ENCODE measurements at places on chromosomes 13 and 19.

- no peak for DNase-seq
Observed at GRCh38 chr13:112446347-112446861, 70.2 kb downstream of the SPACA7 start.

GRCh38 chr19:5040544-5041167 is 71.7 kb downstream of the KDM4B start:
- DNase-seq, result no peak

- no peak for DNase-seq
Observed at GRCh38 chr19:30516531-30516930, 144.3 kb downstream of the ZNF536 start.

DNA sequence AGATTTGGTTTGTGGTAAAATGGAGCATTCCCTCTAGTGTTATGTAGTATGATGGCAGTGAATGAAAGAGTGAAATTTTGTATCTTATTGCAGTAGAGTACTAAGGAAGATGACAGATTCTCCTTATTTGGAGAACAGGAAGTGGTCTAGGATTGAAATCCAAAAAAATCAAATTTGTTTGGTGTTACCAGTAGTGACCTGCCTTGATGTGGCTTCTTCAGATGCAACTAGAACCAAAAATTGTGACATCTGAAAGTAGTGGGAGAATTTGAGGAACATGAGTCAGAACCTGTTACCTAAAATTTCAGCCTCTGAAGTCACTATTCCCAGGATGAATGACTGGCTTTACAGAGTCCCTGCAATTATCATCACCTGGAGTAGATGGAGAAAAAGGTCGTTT is 165.9 kb downstream of the KLF5 start:
- DNase-seq, result no peak

DNA sequence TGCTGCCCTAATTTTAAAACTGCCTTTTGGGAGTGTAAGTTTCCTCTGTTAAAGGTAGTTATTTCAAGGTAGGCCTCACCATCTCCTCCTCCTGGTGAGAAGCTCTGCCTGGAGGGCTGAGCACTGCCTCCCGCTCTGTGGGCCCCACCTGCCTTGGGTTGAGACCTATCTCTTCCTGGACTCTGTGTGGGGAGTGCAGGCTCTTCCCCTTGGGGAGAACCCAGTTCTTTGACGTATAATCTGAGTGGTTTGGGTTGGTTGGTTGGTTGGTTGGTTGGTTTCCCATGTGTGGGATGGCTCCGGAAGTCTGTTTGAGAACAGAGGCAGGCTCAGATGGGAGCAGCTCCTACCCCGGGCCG is 39.1 kb downstream of the ACTN4 start:
- DNase-seq, result no peak

- DNase-seq, result no peak
Observed at GRCh38 chr19:4969292-4969771, 419 bp downstream of the KDM4B start.

- peak; percentile 9 for DNase-seq
Observed at GRCh38 chr13:74132776-74133656, 1.2 kb downstream of the KLF12 start.

DNA sequence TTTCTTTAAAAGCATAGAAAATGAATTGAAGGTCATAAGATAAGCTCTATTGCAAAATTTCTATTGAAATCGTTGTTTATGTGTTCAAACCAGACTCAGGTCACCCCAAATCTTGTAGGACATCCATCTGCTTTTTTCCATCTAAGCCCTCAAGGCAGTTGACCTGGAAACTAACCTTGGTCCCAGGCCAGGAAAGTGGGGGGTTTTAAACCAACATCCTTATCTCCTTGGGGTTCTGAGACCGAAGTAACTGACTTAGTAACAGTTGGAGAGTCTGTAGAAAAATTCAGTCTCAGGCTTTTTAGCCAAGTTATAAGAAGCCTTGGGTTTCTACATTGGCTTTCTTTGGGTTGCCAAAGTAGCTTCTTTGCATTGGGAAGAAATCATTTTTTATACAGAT is 23.4 kb downstream of the ZNF507 start:
- DNase-seq, result no peak

DNA sequence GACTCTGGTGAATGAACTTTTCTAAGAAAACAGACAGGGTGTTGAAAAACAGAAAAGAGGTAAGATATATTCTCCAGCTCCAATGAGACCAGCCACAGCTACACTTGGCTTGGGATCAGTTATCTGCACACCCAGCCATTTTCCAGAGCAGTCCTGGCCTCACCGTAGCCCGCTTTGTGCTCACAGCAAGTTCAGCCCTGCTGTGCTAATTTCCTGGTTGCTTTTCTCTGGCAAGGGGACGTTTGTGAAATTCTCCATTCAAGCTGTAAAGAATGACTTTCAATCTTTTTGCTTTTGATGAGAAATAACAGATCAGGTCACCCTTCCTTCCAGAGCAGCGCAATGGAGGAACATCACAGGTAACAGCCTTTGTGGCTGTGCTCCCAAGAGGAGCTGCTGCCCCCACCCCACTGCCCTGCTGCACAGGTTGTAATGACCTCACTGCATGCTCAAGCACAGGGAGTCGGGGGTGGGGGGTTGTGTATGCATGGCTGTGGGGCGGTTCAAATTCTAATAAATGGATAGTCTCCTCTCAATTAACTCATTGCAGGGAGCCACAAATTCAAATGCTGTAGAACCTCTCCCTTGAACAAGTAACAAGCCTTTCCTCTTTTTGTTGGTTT is 516.6 kb upstream of the NBEA start:
- no peak for DNase-seq

DNA sequence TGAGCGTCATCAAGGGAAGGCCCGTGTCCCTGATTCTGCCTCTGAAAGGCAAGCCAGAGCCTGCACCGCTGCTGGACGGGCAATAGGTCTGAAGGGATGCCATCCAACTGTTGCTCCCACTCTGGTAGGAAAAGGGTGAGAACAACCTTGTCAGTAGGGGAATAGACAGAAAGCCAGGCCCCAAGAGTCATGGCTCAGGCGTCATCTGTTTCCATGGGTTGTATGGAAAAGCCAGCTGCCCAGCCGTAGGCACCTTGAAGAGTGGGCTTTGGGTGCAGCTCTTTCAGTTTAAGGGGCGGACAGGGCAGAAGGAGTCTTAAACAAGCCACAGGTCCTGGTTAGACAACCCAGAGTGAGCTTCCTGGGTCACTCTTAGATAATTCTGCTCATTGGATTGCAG is 66.5 kb downstream of the RNF6 start:
- DNase-seq, result no peak

DNA sequence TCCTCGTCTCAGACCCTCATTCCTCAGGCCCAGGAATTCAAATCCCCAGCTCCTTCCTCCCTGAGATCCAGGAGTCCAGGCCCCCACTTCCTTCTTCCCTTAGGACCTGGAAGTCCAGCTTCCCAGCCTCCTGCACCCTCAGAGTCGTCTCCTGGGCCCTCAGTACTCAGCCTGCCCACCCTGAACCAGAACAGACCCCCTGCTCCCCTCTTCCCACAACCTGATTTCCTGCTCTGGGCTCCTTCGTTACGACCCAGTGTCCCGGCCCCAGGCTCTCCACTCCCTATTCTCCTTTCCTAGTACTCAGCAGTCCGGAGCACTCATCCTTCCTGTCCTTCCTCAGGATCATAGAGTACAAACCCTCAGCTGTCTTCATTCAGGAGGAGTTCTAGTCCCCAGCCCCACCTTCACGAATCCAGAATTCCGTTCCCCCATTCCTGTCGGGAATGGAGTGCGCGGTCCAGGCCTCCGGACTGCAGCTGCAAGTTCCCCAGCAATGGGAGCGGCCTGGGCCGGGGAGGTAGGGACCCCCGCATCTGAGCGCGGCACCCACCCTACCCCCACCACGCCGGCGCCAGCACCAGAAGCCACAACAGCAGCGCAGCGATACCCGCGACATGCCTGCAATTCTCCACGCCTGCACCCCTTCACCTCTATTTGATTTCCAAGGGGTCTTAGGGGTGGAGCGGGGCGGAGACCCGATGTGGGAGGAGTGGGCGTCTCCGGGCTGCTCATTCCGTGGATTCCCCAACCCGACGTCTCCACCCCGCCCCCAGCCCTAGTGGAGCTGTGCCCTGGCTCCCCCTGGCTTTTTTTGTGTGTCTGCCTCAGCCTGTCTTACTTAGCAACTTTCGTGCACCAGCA is 12.7 kb downstream of the EGLN2 start:
- DNase-seq, result no peak

GRCh38 chr13:46127358-46128023 is 22.7 kb upstream of the CPB2 start:
- no peak for DNase-seq

DNA sequence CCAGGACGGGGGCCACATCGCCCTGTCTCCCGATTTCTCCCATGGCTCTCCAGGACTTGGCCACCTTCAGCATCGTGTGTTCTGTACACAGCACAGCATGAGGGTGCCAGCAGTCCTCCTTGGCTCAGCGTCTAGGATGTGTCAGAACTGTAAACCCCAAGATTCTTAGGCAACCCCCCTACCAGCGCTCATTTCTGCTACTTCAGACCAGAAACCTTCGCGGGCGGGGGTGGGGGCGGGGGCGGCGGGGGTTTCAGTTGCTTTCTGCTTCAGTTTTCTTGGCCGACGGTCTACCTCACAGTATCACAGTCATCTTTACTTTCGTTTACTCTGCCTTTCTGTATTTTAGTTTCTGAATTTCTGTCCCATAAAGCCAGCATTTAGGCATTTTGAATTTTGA is 82.4 kb downstream of the GGACT start:
- no peak for DNase-seq

GRCh38 chr19:38143847-38144246 is 80.2 kb downstream of the DPF1 start:
- DNase-seq, result no peak

- DNase-seq, result no peak
Observed at GRCh38 chr13:103046676-103047075, 19.5 kb downstream of the SLC10A2 start.

- DNase-seq, result peak; percentile 21
Observed at GRCh38 chr13:80131204-80131603, 209.7 kb downstream of the SPRY2 start.

DNA sequence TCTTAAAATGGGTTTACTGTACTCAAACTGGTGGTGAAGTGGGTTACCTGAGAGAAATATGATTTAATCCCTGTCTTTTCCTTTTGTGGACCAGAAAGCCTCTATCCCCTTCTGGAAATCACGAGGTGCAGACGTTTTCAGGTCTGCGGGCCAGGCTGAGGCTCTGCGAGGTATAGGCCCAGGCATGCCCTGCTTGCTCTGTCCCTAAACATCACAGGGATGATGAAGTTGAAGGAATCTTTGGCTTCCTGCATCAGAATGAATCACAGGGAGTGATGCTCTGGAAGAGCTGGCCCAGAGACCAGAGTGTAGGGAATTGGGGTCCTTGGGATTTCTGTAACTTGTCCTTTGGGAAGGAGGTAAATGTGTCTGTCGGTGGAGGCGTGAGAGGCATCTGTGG is 18.4 kb upstream of the CHST8 start:
- peak; percentile 50 for DNase-seq

DNA sequence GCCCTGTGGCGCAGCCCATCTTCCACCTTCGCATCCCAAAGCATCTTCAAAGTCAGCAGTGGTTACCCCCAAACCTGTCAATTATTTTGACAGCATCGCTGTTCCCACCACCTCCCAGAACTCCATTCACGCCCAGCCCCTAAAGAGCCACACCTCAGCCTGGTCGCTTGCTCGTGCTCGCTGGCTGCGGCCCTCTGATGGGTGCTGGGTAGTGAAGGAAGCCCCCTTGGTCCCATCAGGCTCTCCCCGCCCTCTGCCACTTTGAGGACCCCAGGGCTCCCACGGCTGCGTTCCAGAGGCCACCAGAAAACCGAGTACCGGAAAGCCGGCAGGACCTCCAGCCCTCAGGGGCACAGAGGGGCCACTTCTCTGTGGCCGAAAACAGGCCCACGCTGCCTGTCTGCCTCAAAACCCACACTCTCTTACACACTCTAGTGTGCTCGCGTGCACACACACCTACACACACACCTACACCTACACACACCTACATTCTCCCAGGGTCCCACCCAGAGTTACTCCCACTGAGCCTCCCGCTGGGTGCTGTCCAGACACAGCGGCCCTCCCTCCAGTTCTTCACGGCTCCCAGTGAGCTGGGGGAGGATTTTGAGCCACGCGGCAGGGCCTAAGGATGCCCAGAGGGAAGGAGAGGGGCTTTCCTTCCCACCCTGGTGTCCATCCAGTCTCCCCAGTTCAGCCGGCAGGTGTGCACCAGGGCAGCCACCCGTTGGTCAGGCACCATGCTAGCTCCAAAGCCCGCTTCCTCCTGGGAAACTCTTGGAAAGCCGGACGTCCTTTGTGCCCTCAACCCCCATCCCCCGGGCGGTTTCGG is 1.9 kb downstream of the VSTM2B start:
- DNase-seq, result no peak

GRCh38 chr13:105721016-105721415 is 814.4 kb downstream of the EFNB2 start:
- DNase-seq, result no peak

GRCh38 chr13:99666146-99666805 is 165.0 kb downstream of the TM9SF2 start:
- no peak for DNase-seq

DNA sequence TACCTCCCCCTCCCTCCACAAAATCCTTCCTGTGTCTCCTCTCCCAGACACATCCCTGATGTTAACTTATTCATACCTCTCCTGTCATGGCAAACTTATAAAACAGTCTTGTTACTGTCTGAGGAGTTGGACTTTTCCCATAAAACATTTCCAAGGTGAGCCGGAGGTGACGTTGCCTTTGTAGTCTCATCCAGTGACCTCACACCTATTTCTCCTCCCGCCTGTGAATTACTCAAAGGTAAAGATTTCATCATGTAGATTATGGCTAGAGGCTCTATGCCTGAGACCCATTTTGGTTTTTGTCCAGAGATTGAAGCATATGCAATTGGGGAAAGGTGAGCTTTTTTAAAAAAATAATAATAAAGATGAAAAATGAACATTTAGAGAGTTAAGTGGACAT is 529.0 kb downstream of the MYO16 start:
- no peak for DNase-seq

GRCh38 chr13:104949840-104950740 is 1585.4 kb downstream of the EFNB2 start:
- DNase-seq, result no peak

GRCh38 chr19:42323473-42323851 is 2.0 kb upstream of the MEGF8 start:
- DNase-seq, result no peak

GRCh38 chr13:29266261-29266660 is 329.2 kb downstream of the SLC7A1 start:
- no peak for DNase-seq

GRCh38 chr13:76725211-76725610 is 161.0 kb downstream of the KCTD12 start:
- no peak for DNase-seq

DNA sequence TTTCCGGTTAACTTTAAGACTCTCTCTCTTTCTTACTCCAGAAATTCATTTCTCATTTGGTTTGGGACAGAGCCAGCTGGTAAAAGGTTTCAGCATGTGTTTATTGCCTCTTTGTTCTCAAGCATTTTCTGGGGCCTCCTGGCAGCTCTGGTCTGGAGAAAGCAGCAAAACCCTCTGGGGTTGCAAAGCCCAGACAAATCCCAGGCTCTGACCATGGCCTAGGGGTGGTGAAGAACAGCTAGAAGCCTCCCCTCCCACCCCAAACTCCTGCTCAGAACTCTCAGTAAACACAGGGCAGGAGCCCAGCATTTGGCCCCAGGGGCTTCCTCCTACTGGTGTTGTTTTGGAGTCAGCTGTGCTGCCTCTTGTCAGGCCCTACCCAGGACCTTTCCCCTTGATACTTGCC is 124.2 kb upstream of the SERP2 start:
- DNase-seq, result no peak

- DNase-seq, result no peak
Observed at GRCh38 chr13:101178406-101178805, 237.9 kb downstream of the NALCN start.
